ENCODE measurements at places on chromosomes 7 and 10. TPM values are rescaled to one million over a fixed set of nuclear protein-coding genes. Genes with fewer than 3 reads are reported as not detected.
A peak's percentile ranks its signal among the peaks of the same experiment; 100 is the strongest.

DNA sequence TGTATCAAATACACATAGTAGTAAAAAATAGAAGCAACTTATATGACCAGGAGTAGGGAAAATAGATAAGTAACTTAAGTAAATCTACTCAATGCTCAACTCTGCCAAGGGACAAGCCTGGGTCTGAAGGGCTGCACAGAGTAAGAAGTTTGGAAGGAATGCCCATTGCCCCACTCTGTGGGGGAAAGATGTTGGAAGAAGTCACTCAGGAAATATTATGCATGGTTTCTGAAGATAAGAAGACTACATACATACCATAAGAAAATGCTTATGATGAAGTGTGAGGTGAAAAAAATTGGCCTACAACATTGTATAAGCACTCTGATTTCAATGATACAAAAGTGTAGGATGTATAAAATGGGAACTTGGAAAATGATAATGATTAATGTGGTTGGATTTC lies 54.0 kb downstream of the LAMB4 start:
- DNase-seq, result no peak

DNA sequence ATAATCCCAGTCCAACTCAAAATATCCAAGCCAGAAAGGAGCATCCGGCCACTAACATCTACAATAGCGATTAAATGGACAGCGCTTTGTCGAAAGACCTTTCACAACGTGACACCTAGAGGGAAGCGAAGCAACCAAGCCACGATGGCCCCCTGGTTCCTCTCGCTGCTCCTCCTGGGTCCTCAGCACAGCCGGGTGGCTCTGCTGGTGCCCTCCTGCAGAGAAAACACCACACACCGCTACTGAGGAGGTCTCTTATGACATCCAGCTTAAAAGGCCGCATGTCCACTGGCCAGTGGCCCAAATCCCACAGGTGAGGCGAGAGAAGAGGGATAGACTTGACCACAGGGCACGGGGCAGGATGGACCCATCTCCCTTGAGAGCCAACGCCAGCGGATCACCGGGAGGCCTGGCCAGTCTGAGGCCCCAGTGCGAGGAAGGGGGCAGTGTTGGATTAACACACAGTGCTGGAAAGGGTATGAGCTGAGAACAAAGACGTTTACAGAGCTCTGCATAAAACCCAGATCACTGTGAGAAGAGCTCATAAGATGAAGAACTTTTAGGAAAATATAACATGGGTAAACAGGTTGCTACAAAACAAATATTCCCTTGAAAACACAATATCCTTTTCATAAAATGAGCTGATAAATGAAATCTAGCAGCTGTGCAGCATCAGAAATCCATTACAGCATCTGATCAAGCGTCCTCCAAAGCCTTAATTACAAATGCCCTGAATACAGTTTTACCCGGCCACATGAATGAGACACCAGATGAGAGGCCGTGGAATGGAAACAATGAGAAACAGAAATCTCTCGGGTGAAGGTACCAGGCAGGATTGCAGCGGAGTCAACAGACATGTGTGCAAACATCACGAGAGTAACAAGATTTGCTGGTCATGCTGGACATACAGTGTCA lies 236.7 kb downstream of the DIP2C start:
- no peak for DNase-seq

Gene RTKN2
- not detected for total RNA-seq

GRCh38 chr10:594584-595270 lies 94.7 kb downstream of the DIP2C start:
- DNase-seq, result no peak

DNA sequence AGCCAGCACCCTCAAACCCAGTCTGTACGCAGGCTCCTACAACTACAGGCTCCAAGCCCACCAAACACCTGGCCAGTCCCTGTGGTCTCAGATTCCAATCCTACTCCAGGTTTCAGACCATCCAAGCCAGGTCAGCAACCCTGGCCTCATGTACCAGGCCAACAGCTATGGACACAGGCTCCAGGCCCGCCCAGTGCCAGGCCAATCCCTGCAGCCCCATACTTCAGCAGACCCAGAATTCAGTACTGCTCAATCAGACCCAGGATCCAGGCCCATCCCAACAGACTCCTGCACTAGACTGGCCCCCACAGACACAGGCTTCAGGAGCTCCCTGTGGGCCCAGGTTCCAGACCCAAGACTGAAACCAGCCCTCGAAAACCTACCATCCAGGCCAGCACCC lies 32.3 kb downstream of the HPSE2 start:
- DNase-seq, result no peak

GRCh38 chr10:89642193-89642592 lies 2.8 kb downstream of the PANK1 start:
- no peak for DNase-seq

Gene GALNT11
- total RNA-seq, result 24.3 TPM

Gene SPDYE2B
- total RNA-seq, result not detected

- DNase-seq, result no peak
These were observed 38.7 kb upstream of the NRBF2 start for GRCh38 chr10:63094405-63094804.

- peak; percentile 45 for DNase-seq
These were observed 8.7 kb upstream of the ARHGAP12 start for GRCh38 chr10:31937371-31937770.

DNA sequence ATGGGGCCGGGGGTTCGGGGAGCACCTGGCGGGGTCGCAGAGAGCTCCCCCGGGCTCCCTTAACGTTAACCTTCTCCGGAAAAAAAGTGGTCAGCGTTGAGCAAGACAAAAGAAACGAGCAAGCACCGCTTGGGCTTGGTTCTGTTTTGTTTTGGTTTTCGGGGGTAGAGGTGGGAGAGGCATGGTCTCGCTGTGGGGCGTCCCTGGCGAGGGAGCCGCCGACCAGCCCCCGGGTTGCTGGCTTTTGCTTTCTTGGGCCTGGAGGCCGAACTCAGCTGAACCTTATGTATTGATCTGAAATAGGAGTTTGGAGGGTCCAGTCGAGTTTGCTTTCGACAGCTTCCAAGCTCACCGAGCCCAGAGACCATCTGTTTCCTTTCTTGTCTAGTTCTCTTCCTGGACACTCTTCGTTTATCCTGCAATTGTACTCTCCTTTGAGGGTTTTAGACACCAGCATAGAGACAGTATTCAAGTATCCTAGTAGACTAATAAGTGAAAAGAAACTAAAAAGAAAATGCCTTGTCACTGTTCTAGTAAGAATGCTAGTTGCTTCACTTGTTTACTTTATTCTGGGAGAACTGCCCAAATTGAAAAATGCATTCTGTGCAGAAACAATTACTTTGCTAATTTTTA lies 980 bp downstream of the FHIP2A start:
- peak; percentile 26 for DNase-seq

- DNase-seq, result no peak
These were observed 12.6 kb downstream of the CASP7 start for GRCh38 chr10:113692271-113692670.

GRCh38 chr10:61332581-61332980 lies 120.6 kb downstream of the TMEM26 start:
- DNase-seq, result no peak

DNA sequence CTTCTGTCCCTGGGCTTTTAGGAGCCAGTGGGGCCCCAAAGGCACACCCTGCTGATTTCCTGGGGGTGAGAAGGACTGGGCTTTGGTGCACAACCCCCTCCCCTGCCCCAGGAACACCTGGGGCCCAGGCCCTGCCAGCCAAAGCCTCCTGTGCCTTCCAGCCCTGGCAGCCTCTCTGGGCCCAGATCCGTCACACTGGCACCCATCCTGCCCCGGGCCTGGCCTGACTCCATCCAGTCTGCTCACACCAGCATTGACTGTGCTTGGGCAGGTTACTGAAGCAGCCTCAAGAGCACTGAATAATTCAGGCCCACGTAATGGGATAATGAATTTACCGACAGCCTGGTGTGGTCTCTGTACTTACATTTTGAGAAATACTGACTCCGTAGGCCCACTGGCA lies 12.0 kb upstream of the COMTD1 start:
- no peak for DNase-seq

DNA sequence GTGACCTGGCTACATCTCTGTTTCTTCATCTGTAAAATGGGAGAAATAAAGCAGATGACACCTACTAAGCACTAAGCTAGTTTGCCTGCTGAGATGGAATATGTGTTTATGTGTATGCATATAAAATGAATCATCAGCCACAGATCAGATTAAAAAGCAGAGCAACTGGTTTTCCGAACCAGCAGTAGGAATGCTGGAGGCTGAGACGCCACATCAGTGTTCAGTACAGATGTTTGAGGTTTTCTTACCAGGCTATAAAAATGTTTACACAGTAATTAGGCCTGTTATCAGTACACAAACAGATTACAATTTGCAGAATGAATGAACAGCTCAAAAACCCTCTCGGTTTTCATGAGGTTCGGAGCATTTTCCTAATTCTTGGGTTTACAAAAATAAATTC lies 85.8 kb downstream of the CALN1 start:
- no peak for DNase-seq

DNA sequence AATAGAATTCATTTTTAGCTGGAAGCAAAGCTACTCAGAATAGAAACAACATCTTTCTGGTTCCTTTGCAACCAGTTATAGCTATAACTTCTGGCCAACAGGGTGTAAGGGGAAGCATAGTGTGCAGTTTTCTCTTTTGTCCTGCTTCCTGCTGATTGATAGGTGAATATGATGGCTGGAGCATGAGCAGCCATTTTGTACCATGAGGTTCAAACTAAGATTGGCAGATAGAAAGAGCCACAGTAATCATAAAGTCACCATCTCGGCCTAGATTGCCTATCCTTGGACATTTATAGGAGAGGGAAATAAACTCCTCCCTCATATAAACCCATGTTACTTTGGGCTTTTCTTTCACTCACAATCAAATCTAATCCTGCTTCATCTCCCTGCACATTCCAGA lies 102.2 kb upstream of the FGFR2 start:
- DNase-seq, result no peak

- DNase-seq, result no peak
These were observed 228.7 kb upstream of the CCDC6 start for GRCh38 chr10:60135020-60135419.

- peak; percentile 39 for DNase-seq
These were observed 97.9 kb upstream of the IKZF1 start for GRCh38 chr7:50206453-50207250.

- DNase-seq, result no peak
These were observed 1328.0 kb downstream of the GATA3 start for GRCh38 chr10:9382533-9382866.

DNA sequence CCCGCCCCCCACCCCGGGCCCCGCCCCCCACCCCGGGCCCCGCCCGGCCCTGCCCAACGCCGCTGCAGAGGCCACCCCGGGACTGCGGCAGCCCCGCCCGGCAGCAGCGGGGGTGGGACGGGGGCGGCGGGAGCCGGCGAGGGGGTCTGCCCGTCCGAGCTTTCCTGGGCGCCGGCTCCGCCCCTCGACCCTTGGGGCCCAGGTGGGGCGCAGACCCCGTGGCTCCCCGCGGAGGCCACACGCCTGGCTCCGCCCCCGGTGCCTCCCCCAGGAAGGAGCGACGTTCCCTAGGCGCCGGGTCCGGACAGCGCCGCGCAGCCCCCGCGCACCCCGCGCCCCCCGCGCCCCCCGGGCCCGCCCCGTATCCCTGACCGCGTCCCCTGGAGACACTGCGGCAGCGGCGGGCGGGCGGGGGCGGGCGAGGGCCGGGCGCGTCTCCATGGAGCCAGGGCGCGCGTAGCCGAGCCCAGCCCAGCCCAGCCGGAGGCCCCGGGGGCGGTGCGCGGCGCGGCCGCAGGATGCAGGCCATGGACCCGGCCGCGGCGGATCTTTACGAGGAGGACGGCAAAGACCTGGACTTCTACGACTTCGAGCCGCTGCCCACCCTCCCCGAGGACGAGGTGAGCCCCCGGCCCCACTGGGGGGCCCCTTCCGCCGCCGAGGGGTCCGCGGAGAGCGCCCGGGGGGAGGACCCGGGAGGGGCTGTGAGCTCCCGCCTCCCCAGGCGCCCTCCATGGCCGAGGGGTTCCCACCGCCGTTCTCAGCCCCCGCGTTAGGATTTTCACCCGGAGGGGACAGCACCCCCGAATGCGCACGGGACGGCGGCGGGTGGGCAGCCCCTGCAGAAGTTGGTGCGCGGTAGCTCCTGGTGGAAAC lies at the start of gene KNDC1:
KNDC1 (plus strand) TSS at position 270 of the 876 bp plus-strand sequence; CDS start at position 519, 249 bp downstream.
- no peak for DNase-seq

Gene TUBB8
- total RNA-seq, result not detected

Gene EXOSC1
- total RNA-seq, result 16.6 TPM

- DNase-seq, result no peak
These were observed 6.0 kb upstream of the GNB2 start for GRCh38 chr7:100667331-100668068.

Gene HOGA1
- total RNA-seq, result 13.2 TPM

- DNase-seq, result no peak
These were observed 188.4 kb downstream of the PPP1R3A start for GRCh38 chr7:113730309-113730955.

GRCh38 chr7:140035400-140036223 lies 27.1 kb downstream of the PARP12 start:
- no peak for DNase-seq

Gene JAKMIP3
- 0.44 TPM for total RNA-seq

GRCh38 chr10:5590816-5591215 lies 66.1 kb downstream of the CALML3 start:
- DNase-seq, result no peak

DNA sequence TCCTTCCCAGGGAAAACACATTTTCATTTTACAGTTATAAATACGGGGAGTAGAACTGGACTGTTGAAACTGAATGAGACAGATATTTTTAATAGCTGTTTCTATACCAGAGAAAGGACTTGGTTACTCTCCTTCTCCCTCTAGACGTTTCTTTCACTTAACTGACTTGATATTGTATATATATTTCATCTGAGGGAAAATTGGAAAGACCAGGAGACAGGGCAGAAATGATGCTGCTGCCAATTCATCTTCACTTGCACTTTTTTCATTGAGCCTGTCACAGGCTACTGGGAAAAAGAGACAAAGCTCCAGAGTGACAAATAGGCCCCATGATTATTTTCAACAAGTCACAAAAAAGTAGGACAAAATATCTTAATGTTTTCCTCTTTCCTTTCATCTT lies 636.0 kb upstream of the TPK1 start:
- DNase-seq, result no peak

Gene HOXA4
- 0.97 TPM for total RNA-seq

DNA sequence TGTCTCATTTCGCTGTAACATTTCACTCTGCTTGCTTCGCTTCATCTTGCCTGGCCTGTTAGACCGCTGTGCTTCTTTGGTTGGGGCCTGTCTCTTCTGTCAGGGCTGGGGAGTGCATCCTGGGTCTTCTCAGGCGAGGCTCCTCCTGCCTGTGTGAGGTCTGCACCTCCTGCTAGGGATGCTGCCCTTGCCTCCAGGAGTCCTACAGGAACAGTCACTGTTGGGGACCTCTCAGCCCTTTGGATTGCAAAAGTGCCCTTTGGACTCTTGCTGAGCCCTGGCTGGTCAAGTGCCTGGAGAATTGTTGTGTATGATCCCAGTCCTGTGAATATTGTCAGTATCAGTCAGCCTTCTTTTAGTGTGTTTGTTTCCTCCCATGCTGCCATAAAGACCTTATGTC lies 84.1 kb downstream of the MDFIC start:
- no peak for DNase-seq

GRCh38 chr10:132939957-132940790 lies 2.2 kb downstream of the CFAP46 start:
- peak; percentile 60 for DNase-seq

GRCh38 chr7:1458683-1459511 lies at the start of gene MICALL2:
MICALL2 (minus strand) TSS chr7:1459470; CDS start chr7:1459326, 144 bp downstream.
- DNase-seq, result peak; percentile 91

Gene ELN
- total RNA-seq, result 166 TPM

All from left cardiac atrium (tissue), 4 donors.